Stimulated activated CD4-positive, alpha-beta T cell treated with anti-CD3 and anti-CD28 coated beads, Interleukin-1b, Interleukin-23, amount 100 ng/mL, for 1 hour (primary cell): ENCODE measurements at places on chromosomes 16 and 17.

- no peak for DNase-seq
Observed at GRCh38 chr17:77847221-77848085, 111.0 kb upstream of the TNRC6C start.

DNA sequence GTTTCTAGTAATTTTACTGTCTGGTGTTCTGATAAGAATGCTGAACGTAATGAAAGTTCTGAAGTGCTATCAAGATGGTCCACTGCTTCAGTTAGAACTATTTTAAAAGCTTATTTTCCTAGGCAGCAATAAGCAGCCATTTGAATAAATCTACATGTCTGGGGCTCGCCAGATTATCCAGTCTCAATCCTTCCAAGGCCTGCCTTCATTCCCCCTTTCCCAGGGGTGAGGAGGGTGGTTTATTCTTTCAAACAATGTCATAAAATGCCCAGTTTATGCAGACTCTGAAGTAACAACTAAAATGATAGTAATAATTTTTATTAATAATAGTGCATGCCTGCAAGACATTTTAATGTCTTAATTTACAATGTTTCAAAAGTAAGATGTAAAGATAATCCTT is 2.4 kb downstream of the CDH11 start:
- DNase-seq: no peak

DNA sequence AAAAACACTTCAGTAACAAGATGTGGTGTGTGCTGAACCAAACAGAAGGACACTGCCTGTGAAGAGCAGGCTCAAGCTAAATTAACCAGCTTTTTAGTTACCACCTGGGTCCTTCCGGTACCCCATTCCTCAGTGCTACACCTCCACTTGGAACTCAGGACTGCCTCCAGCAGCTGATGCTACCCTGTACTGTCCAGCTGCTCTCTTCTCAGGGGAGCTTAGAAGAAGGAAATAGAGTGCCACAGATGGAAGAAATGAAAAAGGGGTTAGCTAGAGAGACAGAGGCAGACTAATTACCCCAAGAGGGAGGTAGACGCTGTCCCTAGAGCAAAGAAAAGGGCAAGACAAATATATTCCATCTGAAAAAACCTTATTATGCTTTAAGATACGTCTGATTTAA is 5.7 kb downstream of the MED13 start:
- no peak for DNase-seq

- no peak for DNase-seq
Observed at GRCh38 chr17:19409066-19409465, 2.0 kb upstream of the RNF112 start.

DNA sequence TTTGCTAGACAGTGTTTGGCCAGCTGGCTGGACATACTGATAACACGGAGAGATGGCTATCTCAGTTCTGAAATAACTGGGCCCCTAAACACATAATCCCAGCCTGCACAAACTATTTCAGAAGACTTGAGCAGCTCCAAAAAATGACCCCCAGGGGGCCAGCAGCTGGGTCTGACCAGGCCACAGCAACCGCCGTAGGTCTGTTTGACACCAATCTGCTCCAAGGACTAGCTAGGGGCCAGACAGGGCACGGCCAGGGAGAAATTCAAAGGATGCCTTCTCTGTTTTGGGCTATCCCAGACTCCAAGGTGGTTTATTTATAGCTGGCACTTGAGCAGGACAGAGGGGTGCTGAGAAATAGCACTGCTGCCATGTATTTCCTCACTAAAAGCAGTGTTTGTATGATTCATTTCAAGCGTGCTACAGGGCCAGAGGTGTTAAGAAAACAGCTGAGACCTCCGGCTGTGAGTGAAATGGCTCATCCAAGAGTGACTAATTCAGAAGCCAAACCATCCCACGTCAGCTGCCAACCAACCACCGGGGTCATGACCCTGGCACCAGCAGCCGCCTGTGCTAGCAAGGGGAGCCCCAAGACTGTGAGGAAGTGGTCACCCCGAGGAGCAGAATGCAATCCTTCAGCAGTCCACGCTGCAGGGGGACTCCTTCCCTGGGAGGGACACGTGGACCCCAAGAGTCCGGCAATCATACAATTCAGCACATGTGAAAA is 5.7 kb downstream of the GGA2 start:
- peak; percentile 25 for DNase-seq
